Astrocyte (in vitro differentiated cells and primary cell): ENCODE measurements at places on chromosomes 1 and 21. TPM values are rescaled to one million over a fixed set of nuclear protein-coding genes. Genes with fewer than 3 reads are reported as not detected.

TSACC gene
- 1.0 and 1.2 TPM in 2 replicates for total RNA-seq

TGFB2 gene
- total RNA-seq = 308 and 330 TPM in 2 replicates

KRTAP12-2 gene
- total RNA-seq = not detected in 2 replicates

ZNF593OS gene
- total RNA-seq = not detected in 2 replicates

SUSD4 gene
- 9.2 and 18.8 TPM in 2 replicates for total RNA-seq

NTRK1 gene
- 0.10 and 0.27 TPM in 2 replicates for total RNA-seq

GJA4 gene
- not detected in 2 replicates for total RNA-seq

SLC35F3 gene
- 0.38 and 0.57 TPM in 2 replicates for total RNA-seq

SLC16A4 gene
- total RNA-seq = 14.1 and 14.8 TPM in 2 replicates

RAP1A gene
- 63.9 and 66.6 TPM in 2 replicates for total RNA-seq

DPYD gene
- total RNA-seq = 7.5 and 8.8 TPM in 2 replicates

HCRTR1 gene
- not detected in 2 replicates for total RNA-seq

LHX8 gene
- total RNA-seq = 0.48 and 0.52 TPM in 2 replicates
